ENCODE measurements at places on chromosomes 11 and 22.

GRCh38 chr11:6778518-6778917, 4.3 kb upstream of the OR2AG1 start:
- no peak for DNase-seq

DNA sequence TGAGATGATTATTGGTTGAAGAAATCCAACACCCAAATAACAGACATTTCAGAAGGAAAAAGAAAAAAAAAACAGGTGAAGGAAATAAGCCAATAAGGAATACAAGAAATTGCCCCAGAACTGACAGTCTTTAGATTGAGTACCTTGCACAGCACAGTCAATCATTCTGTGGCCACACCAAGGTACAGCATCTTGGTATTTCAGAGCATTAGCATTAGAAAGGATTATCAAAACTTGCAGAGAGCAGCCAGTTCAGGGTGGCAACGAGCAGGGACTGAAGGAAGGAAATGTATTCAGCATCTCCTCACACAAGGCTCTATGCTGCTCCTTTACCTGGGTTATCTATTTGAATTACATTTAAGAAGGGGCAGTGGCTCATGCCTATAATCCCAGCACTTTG, 2.1 kb downstream of the ADA2 start:
- no peak for DNase-seq

- no peak for DNase-seq
Observed at GRCh38 chr11:134049303-134049702, 19.6 kb upstream of the JAM3 start.

DNA sequence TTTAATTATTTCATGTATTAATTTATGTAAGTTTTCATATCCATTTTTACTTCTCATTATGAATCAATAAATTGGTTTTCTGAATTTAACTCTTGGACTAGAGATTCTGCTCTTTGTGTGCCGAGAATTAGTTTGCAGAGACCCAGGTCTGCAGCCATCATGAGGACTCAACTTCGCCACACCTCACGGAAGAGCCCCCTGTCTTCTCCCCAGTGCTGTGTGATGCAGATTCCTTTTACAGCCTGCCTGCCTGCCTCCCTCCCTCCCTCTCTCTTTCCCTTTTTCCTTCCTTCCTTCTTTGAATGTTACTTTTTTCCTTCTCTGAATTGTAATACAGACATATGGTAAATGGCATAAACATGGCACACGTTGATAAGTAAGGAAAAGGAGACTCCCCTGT, 947.7 kb downstream of the TBC1D22A start:
- no peak for DNase-seq
